ENCODE measurements at places on chromosomes 13 and 19. TPM values are rescaled to one million over a fixed set of nuclear protein-coding genes. Genes with fewer than 3 reads are reported as not detected.

Gene RNF17
- total RNA-seq = 0.65 TPM

Gene CADM4
- 7.7 TPM for total RNA-seq

Gene KASH5
- total RNA-seq = not detected

Gene DIAPH3
- total RNA-seq = 48.0 TPM

Gene GAPDHS
- total RNA-seq = not detected

Gene ZNF433
- 1.3 TPM for total RNA-seq

Gene OR7G2
- not detected for total RNA-seq

Gene ZNF221
- total RNA-seq = 2.5 TPM

Gene ZNF578
- total RNA-seq = 1.6 TPM

Gene ZNF426
- total RNA-seq = 14.8 TPM

Data from epithelial cell of proximal tubule (primary cell).